CD8-positive, alpha-beta memory T cell (primary cell): ENCODE measurements at places on chromosomes 13 and 19. TPM values are rescaled to one million over a fixed set of nuclear protein-coding genes. Genes with fewer than 3 reads are reported as not detected.
A peak's percentile ranks its signal among the peaks of the same experiment; 100 is the strongest.

PRTN3 gene
- total RNA-seq: not detected

PGLYRP2 gene
- not detected for total RNA-seq

FXYD1 gene
- total RNA-seq: not detected

SULT2A1 gene
- not detected for total RNA-seq

POLD1 gene
- total RNA-seq: 154 TPM

GFY gene
- total RNA-seq: not detected

LILRA1 gene
- not detected for total RNA-seq

- DNase-seq: no peak
Observed at GRCh38 chr19:310141-310651, 19.0 kb upstream of the PLPP2 start.

DNA sequence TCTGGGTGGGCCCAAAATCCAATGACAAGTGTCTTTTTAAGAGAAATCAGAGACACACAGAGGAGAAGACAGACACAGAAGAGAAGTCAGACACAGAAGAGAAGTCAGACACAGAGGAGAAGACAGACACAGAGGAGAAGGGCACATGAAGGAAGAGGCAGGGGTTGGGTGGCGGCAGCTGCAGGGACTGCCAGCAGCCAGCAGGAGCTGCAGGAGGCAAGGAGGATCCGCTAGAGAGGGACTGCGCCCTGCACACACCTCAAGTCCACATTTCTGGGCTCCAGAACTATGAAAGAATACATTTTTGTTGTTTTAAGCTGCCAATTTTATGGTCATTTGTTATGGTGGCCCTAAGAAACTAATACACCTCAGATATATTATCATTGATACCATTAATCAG is 140.6 kb downstream of the ZIC5 start:
- DNase-seq: no peak

DNA sequence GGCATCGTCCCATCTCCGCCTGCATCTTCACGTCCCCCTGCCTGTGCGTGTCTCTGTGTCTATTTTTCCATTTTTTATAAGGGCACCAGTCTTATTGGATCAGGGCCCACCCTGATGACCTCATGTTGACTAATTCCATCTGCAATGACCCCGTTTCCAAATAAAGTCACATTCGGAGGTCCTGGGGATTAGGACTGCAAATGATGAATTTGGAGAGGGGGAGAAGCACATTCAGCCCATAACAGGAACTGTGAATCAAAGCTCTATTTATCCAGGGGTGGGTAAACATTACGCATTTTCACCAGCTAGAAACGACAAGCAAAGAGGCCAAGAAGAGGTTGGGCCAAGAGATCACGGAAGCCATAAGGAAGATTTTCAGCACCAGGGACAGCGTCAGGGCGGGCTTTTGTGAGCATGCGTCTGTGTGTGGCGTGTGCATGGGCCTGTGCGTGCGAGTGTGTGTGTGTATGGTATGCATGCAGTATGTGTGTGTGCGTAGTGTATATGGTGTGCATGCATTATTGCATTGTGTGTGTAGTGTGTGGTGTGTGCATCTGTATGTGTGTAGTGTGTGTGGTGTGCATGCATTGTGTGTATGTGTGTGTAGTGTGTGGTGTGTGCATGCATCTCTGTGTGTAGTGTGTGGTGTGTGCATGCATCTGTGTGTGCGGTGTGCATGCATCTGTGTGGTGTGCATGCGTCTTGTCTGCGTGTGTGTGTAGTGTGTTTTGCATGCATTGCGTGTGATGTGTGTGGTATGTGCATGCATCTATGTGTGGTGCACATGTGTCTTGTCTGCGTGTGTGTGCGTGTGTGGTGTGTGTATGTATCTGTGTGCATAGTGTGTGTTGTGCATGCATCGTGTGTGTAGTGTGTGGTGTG is 19.6 kb downstream of the CELF5 start:
- DNase-seq: no peak

GRCh38 chr19:13396250-13397080 is 109.8 kb downstream of the CACNA1A start:
- no peak for DNase-seq

- DNase-seq: no peak
Observed at GRCh38 chr13:97953376-97953970, at the start of gene IPO5. TSS of gene IPO5 (plus strand) at chr13:97953675. CDS start at chr13:97976697, 23,022 bp downstream.

DNA sequence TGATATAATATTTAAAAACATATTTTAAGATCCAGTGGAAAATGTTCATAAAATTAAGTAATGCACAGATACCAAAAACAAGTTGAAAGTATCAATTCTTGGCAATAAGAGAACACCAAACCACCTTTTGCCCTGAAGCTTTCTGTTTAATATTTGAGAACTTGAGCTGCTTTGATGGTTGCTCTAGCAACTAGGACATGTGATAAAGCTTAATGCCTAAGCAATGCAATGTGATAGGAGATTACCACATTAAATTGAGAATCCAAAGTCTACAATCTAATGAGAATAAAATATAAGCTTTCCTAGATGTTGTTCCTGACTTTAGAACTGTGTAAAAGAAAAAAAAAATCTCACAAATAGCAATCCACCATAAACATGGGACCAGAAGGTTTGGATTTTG is 1367.5 kb upstream of the PCDH9 start:
- no peak for DNase-seq

GRCh38 chr19:33691030-33691427 is 69.3 kb downstream of the CHST8 start:
- DNase-seq: peak; percentile 35

GRCh38 chr19:17136021-17136420 is 60.4 kb downstream of the MYO9B start:
- no peak for DNase-seq

GRCh38 chr19:13139633-13140311 is 10.4 kb downstream of the STX10 start:
- no peak for DNase-seq

GRCh38 chr13:50197705-50198104 is 182.5 kb downstream of the KCNRG start:
- no peak for DNase-seq

- DNase-seq: no peak
Observed at GRCh38 chr13:25771641-25772478, 280.0 kb downstream of the SHISA2 start.

GRCh38 chr19:58466089-58466759 is 656 bp upstream of the ZNF324 start:
- no peak for DNase-seq

DNA sequence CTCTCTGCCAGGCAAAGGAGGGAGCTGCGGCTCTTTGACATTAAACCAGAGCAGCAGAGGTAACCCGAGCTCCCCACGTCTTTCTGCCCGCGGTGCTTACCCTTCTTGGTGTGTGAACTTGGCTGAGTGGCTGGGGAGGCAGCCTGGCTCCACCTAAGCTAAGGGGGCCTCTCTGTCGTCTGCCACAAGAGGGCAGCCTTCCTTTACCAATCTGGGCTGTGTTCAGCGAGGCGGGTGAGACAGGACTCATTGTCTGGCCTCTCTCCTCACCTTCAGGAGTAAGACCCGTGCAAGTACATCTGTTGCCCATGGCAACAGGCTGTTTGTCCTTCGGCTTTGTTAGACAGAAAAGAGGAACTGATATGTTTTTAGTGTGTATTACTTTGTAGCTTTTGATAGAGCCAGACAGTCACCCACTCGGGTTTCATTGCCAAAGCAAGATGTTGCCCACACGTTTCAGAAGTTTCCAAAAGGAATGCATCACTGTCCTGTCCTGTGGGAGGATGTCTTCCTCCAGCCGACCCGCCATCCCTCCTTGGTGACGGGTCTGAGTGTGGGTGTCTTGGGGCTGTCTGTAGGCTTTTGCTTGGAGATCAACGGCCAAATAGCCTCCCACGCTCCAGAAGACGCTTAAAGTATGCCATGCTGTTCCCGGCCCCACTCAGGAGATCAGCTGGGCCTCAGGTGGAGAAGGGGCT is 4.6 kb downstream of the POP4 start:
- peak; percentile 91 for DNase-seq

DNA sequence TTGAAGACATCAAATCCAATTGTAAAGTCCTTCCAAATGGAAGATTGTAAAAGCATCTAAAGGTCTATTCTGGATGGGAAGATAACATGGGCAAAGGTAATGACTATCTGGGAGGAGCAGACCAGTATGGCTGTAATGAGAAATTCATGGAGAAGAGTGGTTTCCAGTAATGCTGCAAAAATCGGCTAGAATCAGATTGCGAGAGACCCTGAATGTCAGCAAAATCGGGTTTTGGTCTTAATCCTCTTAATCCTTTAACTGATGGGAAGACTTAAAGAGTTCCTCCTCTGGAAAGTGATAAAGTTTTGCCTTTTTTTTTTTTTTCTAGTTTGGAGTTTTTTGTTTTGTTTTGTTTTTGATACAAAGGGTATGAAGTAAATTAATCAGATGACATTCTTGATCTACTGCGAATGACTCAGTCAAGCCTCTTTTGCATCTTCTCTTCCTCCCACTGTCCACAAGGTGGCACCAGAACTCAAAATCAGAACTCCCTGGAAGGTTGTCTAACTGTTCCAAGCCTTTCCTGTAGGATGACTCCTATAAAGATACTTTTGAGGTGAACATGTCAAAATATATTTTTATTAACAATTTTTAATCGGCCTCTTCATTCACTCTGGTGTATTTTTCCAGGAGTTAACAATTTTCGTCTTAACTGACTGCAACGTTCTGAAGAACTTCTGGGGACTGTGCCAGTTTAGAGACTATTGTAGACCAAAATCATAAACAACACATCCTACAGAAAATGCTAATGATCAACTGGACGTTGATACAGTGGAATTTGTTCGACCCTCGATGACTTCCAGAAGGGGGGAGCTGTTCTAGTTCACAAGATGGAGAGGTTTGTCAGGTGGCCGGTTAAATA is 213.3 kb upstream of the MIR17HG start:
- DNase-seq: no peak

- DNase-seq: peak; percentile 34
Observed at GRCh38 chr13:45370922-45371406, 30.0 kb upstream of the TPT1 start.
